GM23338 (cell line): ENCODE measurements at places on chromosomes 2 and 18. TPM values are rescaled to one million over a fixed set of nuclear protein-coding genes. Genes with fewer than 3 reads are reported as not detected.

Gene RBFA
- total RNA-seq: 43.3 and 46.5 TPM in 2 replicates

Gene FRZB
- total RNA-seq: 0.52 and 1.0 TPM in 2 replicates

Gene PUS10
- total RNA-seq: 2.5 and 3.5 TPM in 2 replicates

Gene CEBPZ
- total RNA-seq: 133 and 135 TPM in 2 replicates

Gene IL1RN
- not detected in 2 replicates for total RNA-seq

Gene HOXD12
- not detected in 2 replicates for total RNA-seq

Gene ICOS
- not detected in 2 replicates for total RNA-seq

DNA sequence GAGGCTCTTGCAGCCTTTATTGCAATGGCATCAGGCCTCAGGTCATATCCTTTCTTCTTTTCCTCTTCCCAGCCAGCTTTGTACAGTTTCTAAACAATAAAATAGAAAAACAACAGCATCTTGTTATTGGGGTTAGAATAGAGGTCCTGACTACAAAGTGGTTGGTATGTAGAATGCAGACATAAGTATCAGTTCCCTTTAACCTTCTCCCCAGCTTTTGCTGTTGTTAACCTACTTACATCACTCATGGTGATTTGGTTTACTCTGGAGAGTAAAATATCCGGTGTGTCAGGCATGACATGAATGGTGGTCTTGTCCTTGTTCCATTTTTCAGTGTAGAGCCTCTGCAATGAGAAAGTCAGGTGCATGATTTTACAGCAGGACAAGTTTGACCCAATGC lies 69.8 kb downstream of the NEB start:
- no peaks in the 10 kb centered on the region for H3K36me3 ChIP-seq
- DNase-seq: no peak
- H3K27ac ChIP-seq: no peak overlapping the region
- no peaks in the 10 kb centered on the region for H3K27me3 ChIP-seq

- H3K27me3 ChIP-seq: no peaks in the 10 kb centered on the region
- no peak for DNase-seq
- no peaks in the 10 kb centered on the region for H3K36me3 ChIP-seq
- H3K4me3 ChIP-seq: no peak overlapping the region
These were observed 142.0 kb downstream of the ZEB2 start for GRCh38 chr2:144377914-144378313.

- H3K27me3 ChIP-seq: no peaks in the 10 kb centered on the region
- no peak overlapping the region for H3K4me3 ChIP-seq
- no peaks in the 10 kb centered on the region for H3K36me3 ChIP-seq
- no peak overlapping the region for H3K27ac ChIP-seq
- DNase-seq: no peak
- H3K4me1 ChIP-seq: no peaks in the 10 kb centered on the region
These were observed 27.0 kb downstream of the SLC14A2 start for GRCh38 chr18:45642238-45642637.

DNA sequence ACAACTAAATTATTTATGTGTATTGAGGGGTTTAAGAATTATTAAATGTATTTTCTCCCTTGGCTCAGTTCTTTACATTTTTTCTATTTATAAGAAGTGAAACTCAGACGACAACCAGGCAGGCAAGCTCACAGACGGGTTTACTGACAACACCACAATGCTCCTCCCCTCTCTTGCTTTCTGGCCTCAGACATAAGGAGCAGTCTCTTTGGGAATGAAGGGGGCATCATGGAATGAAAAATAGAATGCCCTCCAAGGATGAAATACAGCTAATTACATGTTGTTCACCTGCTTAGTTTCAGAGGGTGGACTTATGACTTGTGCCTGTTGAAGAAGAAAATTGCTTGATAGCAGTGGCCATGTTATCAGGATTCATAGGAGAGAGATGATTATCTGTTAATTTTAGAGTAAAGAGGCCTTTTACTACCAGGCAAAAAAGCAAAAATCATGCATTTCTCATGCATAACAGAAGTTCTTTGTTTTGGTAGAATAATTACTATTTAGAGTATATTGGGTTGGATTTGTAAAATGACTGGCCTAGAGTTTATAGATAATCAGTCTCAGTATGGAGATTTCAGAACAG lies 172.1 kb upstream of the LRRTM1 start:
- H3K27me3 ChIP-seq: no peaks in the 10 kb centered on the region
- H3K36me3 ChIP-seq: no peaks in the 10 kb centered on the region; the same call in 1 of the 2 replicates
- H3K27ac ChIP-seq: no peak overlapping the region
- H3K4me1 ChIP-seq: no peaks in the 10 kb centered on the region
- no peak for DNase-seq

DNA sequence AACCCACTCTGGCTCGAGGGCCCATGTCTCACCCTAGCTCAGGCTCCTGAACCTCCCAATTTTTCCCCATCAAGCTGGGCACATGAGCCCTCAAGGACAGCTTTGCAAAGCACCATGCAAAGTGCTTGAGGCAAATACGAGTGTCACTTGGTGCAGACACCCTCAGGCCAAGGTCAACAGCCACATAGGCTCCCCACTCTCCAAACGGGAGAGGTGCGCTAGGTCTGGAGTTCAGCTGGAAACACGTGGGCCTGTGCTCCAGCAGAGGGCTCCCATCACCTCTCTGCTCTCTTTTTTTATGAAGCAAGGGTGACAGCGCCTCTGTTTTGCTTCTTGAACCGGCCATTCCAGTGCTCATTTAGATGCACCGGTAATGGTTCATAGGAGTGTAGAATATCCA lies 11.9 kb upstream of the ARHGAP25 start:
- no peak overlapping the region for H3K27ac ChIP-seq
- peaks cover 2% of the 10 kb centered on the region; the same call in 1 of the 2 replicates for H3K4me1 ChIP-seq
- no peak overlapping the region for H3K4me3 ChIP-seq
- H3K36me3 ChIP-seq: no peaks in the 10 kb centered on the region
- H3K27me3 ChIP-seq: no peaks in the 10 kb centered on the region

- peaks cover 56% of the 10 kb centered on the region for H3K4me1 ChIP-seq
- no peak for DNase-seq
- no peaks in the 10 kb centered on the region for H3K36me3 ChIP-seq
- no peak overlapping the region for H3K4me3 ChIP-seq
- no peak overlapping the region for H3K27ac ChIP-seq
- H3K27me3 ChIP-seq: no peaks in the 10 kb centered on the region
These were observed 40.9 kb downstream of the TCF4 start for GRCh38 chr18:55546851-55547704.

GRCh38 chr18:79426376-79427300 lies 30.9 kb downstream of the NFATC1 start:
- H3K4me3 ChIP-seq: no peak overlapping the region
- no peaks in the 10 kb centered on the region for H3K36me3 ChIP-seq
- no peak for DNase-seq
- no peaks in the 10 kb centered on the region for H3K27me3 ChIP-seq
- H3K4me1 ChIP-seq: no peaks in the 10 kb centered on the region

GRCh38 chr2:28250006-28250405 lies 142.7 kb upstream of the FOSL2 start:
- H3K36me3 ChIP-seq: no peaks in the 10 kb centered on the region
- H3K4me1 ChIP-seq: no peaks in the 10 kb centered on the region
- no peak for DNase-seq

- DNase-seq: no peak
- no peaks in the 10 kb centered on the region for H3K27me3 ChIP-seq
- H3K36me3 ChIP-seq: no peaks in the 10 kb centered on the region
- H3K4me1 ChIP-seq: peaks cover 4% of the 10 kb centered on the region; the same call in 1 of the 2 replicates
- H3K27ac ChIP-seq: no peak overlapping the region
- no peak overlapping the region for H3K4me3 ChIP-seq
These were observed 79.1 kb upstream of the CYP1B1 start for GRCh38 chr2:38155015-38155414.

- DNase-seq: no peak
- no peaks in the 10 kb centered on the region for H3K4me1 ChIP-seq
- no peak overlapping the region for H3K27ac ChIP-seq
- H3K36me3 ChIP-seq: no peaks in the 10 kb centered on the region
These were observed 691.9 kb downstream of the ERBB4 start for GRCh38 chr2:211846714-211847113.

- no peak overlapping the region for H3K4me3 ChIP-seq
- H3K36me3 ChIP-seq: peaks cover 3% of the 10 kb centered on the region; the same call in 1 of the 2 replicates
- peak; percentile 49 for DNase-seq
- no peaks in the 10 kb centered on the region for H3K27me3 ChIP-seq
These were observed 156.9 kb upstream of the ITGA6 start for GRCh38 chr2:172270278-172271079.

DNA sequence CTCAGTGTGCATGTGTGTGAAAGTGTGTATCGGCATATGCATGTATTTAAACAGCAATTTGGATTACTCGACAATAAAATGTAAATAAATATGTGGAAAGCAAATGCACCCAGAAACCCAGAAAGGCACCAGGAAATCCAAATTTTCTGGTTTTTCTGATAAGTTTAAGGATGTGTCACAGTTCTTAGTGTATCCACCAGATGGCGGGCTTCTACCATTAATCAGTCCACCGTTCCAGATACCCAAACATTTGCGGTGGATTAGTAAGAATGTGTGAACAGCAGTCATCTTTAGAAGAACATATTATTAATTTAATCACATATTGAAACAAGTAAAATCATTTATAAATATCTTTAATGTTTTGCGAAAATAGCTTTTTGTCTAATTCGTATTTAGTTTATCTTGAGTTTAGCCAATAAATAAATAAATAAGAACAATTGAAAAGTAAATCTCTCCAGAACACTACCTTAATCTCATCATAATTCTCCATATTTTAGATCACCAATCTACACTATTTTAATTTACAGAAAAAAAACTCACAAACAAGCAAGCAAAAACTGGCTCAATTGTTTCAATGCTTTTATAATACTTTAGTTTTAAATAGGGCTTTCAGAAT lies 298.9 kb downstream of the DSEL start:
- H3K27ac ChIP-seq: no peak overlapping the region
- H3K27me3 ChIP-seq: no peaks in the 10 kb centered on the region
- H3K36me3 ChIP-seq: no peaks in the 10 kb centered on the region
- no peaks in the 10 kb centered on the region for H3K4me1 ChIP-seq

DNA sequence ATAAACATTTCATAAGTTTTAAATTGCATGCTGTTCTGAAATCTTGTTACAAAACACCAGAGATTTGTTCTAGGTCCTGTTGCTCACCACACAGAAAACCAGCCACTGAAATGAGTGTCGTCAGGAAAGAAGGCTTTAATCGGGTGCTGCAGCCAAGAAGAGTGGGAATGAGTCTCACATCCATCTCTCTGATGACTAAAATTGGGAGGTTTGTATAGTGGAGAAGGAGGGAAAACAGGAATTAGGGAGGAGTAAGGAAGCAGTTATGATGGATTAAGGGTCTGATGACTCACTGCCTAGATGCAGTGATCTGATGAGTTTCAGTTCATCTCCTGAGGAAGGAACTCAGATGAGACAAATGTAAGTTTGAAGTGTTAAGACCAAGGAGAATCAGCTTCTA lies 42.1 kb upstream of the GPR39 start:
- DNase-seq: no peak
- H3K27ac ChIP-seq: no peak overlapping the region
- H3K4me3 ChIP-seq: no peak overlapping the region

GRCh38 chr2:160007111-160007510 lies 55.3 kb downstream of the PLA2R1 start:
- H3K4me1 ChIP-seq: no peaks in the 10 kb centered on the region; the same call in 1 of the 2 replicates
- no peak overlapping the region for H3K27ac ChIP-seq
- H3K4me3 ChIP-seq: no peak overlapping the region

DNA sequence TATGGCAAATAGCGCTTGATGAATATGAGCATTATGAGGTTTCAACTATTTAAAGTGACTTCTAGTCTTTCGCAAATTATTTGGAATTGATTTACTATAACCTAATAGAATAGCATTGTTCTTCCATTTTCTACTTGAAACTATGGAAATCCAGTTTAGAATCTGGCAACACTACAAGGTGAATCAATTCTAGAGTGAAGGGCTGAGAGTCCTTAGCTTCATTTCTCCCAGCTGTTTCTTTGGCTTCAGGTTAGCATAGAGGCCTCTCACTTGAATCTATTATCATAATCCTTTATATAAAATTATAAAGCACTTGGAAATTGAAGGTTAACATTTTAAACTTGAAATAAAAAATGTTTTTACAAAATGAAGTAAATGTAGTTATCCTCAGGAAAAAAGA lies 318.8 kb downstream of the CCDC85A start:
- no peaks in the 10 kb centered on the region for H3K36me3 ChIP-seq
- H3K27me3 ChIP-seq: no peaks in the 10 kb centered on the region
- no peaks in the 10 kb centered on the region for H3K4me1 ChIP-seq
- no peak overlapping the region for H3K27ac ChIP-seq
- no peak for DNase-seq

GRCh38 chr2:14513903-14514302 lies 118.6 kb upstream of the LRATD1 start:
- H3K36me3 ChIP-seq: no peaks in the 10 kb centered on the region; the same call in 1 of the 2 replicates
- DNase-seq: peak; percentile 17
- H3K4me3 ChIP-seq: no peak overlapping the region
- no peaks in the 10 kb centered on the region for H3K27me3 ChIP-seq
- H3K4me1 ChIP-seq: no peaks in the 10 kb centered on the region

GRCh38 chr2:157936406-157936805 lies 60.3 kb upstream of the ACVR1 start:
- H3K27me3 ChIP-seq: peaks cover 38% of the 10 kb centered on the region
- H3K27ac ChIP-seq: no peak overlapping the region
- no peak for DNase-seq
- H3K36me3 ChIP-seq: no peaks in the 10 kb centered on the region

GRCh38 chr2:127188797-127189196 lies 31.3 kb downstream of the CYP27C1 start:
- no peak overlapping the region for H3K4me3 ChIP-seq
- H3K27ac ChIP-seq: no peak overlapping the region
- DNase-seq: no peak
- no peaks in the 10 kb centered on the region for H3K27me3 ChIP-seq

DNA sequence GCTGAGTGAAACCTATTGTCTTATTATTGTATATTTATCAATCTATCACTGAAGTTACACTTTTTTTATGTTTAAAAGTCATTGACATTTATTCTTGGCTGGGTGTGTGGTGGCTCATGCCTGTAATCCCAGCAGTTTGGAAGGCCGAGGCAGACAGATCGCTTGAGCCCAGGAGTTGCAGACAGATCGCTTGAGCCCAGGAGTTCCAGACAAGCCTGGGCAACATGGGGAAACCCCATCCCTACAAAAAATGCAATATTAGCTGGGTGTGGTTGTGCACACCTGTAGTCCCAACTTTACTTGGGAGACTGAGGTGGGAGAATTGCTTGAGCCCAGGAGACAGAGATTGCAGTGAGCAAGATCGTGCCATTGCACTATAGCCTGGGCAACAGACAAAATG lies 97.8 kb downstream of the EPC2 start:
- DNase-seq: no peak
- H3K27ac ChIP-seq: no peak overlapping the region
- H3K36me3 ChIP-seq: no peaks in the 10 kb centered on the region
- H3K27me3 ChIP-seq: no peaks in the 10 kb centered on the region
- no peak overlapping the region for H3K4me3 ChIP-seq

DNA sequence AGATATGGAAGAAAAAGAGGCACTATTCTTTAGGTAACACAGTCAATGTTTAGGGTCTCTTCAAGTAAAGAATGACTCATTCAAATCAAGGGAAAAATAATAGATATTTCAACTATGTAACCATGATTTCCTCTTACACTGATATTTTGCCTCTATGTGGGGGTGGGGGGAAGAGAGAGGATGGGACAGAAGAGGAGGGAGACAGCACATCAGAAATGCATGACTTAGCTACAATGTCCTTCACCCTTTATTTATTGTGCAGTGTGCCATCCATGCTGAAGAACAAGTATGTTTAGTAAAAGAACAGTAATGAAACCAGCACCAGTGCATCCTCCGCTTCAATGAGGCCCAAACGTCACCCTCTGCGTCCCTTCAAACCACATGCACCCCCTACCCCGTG lies 204.8 kb downstream of the HDAC4 start:
- no peaks in the 10 kb centered on the region for H3K27me3 ChIP-seq
- H3K4me3 ChIP-seq: no peak overlapping the region
- DNase-seq: no peak

- no peak overlapping the region for H3K4me3 ChIP-seq
- no peaks in the 10 kb centered on the region for H3K27me3 ChIP-seq
- H3K4me1 ChIP-seq: 0 out of 2 replicates have a peak, but pooled peaks cover 4% of the 10 kb centered on the region
- no peak for DNase-seq
- no peaks in the 10 kb centered on the region for H3K36me3 ChIP-seq
- no peak overlapping the region for H3K27ac ChIP-seq
These were observed 1.7 kb downstream of the ALLC start for GRCh38 chr2:3659447-3660432.
